Tibial nerve (tissue), 4 donors: ENCODE measurements at places on chromosomes 6 and 20. TPM values are rescaled to one million over a fixed set of nuclear protein-coding genes. Genes with fewer than 3 reads are reported as not detected.

DNA sequence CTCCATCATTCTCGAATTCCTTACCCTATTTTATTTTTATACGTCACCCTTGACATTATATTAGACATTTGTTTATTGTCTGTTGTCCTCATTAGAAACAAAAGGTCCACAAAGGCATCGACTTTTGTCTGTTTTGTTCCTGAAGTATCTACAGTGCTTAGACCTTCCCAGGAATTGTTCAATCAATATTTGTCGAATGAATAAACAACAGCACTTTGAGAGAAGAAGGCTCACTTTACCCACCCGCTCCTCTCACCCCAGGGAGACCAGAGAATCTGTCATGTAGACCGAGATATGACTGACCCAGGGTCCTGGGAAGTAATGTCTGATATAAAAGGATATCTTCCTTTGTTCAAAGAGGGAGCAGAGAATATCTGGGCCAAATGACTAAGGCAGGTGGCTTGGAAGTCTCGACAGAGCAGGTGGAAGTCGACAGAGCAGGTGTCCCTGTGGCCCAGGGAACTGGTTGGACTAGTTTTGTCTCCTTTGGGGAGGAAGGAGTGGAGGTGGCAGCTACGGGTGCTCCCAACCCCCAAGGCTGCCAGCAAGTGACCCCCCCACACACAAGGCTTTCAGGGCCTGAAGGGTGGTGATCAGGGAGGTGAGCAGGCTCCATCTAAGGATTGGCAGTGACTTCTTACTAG is 14.8 kb upstream of the CHMP4B start:
- no peaks in the 10 kb centered on the region for H3K4me1 ChIP-seq
- DNase-seq, result no peak
- H3K4me3 ChIP-seq, result no peak overlapping the region
- no peak overlapping the region for H3K27ac ChIP-seq
- no peaks in the 10 kb centered on the region for H3K27me3 ChIP-seq

GRCh38 chr20:47860049-47860830 is 75.0 kb upstream of the SULF2 start:
- no peaks in the 10 kb centered on the region for H3K4me1 ChIP-seq
- DNase-seq, result no peak
- H3K36me3 ChIP-seq, result no peaks in the 10 kb centered on the region
- no peak overlapping the region for H3K27ac ChIP-seq
- no peaks in the 10 kb centered on the region for H3K27me3 ChIP-seq
- no peak overlapping the region for H3K4me3 ChIP-seq

DNA sequence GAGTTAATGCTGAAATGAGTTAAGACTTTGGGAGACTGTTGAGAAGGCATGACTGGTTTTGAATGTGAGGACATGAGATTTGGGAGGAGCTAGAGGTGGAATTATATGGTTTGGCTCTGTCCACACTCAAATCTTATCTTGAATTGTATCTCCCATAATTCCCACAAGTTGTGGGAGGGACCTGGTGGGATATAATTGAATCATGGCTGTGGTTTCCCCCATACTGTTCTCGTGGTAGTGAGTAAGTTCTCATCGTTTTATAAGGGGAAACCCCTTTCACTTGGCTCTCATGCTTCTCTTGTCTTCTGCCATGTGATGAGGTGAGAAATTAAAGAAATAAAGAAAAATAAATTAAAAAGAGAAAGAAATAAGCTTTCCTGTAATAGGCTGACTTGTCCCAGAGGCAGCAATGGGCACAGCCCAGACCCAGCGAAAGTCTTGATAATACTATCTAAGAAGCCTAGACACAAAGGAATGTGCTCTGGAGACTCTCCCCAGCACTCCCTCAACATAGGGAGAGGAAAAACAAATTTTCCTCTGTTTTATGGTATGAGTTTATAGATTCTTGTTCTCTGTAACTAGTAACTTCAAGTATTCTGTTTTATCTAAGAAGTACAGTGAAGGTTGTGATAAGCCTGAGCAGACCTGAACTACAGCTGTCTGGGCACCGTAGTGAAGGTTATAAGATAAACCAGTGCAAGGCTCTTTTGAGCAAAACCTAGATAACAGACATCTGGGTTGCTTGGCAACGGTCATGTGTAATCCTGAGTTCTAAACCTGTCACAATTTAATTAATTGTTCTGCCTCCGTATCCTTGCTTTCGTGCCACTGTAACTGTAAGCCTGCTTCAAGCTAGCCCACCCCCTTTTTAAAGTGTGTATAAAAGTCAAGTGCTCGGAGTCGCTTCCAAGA is 88.9 kb upstream of the ECI2 start:
- no peaks in the 10 kb centered on the region for H3K36me3 ChIP-seq
- no peaks in the 10 kb centered on the region for H3K27me3 ChIP-seq
- no peak overlapping the region for H3K4me3 ChIP-seq
- DNase-seq, result no peak

Gene SLC22A1
- 5.5 TPM for total RNA-seq

GRCh38 chr6:133277900-133278545 is 36.9 kb downstream of the EYA4 start:
- H3K27me3 ChIP-seq, result no peaks in the 10 kb centered on the region
- no peak overlapping the region for H3K27ac ChIP-seq
- no peak overlapping the region for H3K4me3 ChIP-seq
- no peaks in the 10 kb centered on the region for H3K36me3 ChIP-seq

Gene BANF2
- total RNA-seq, result not detected

DNA sequence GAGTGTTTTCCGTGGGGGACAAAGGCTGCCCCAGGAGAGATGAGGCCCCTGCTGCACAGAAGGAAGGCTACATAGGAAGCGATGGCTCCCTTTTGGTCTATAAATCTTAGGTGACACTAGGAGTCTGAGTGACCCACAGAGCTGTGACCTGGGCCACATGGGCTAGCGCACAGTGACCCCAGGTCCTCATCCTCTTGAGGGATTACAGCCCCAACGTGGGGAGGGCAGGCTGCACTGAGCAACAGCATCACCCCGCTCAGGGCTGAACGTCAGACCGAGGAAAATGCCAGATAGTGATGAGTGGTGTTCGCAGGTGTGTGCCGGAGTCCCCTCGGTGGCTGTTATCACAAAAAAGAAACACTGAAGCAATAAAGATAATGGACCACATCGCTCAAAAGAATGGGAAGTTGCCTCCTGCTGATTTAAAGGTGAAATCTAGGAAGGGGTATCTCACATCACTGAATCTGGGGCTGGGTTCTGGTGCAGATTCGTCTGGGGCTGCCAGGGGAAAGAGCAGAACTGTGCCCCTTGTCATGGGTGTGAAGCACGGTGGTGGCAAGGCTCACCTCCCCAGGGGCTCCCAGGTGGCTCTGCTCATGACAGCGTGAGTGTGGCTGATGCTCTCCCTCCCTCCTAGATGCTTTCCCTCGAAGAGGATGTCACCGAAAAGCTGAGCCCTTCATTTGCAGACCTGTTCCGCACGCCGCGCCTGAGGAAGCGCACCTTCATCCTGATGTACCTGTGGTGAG is 14.5 kb downstream of the SLC22A1 start:
- no peak overlapping the region for H3K4me3 ChIP-seq
- peaks cover 4% of the 10 kb centered on the region for H3K36me3 ChIP-seq
- no peaks in the 10 kb centered on the region for H3K4me1 ChIP-seq
- DNase-seq, result no peak

Gene ERVFRD-1
- total RNA-seq, result not detected

- H3K27me3 ChIP-seq, result no peaks in the 10 kb centered on the region
- DNase-seq, result no peak
- no peak overlapping the region for H3K4me3 ChIP-seq
These were observed 248.5 kb downstream of the TSHZ2 start for GRCh38 chr20:53220482-53221307.

Gene MROH8
- total RNA-seq, result 2.6 TPM

- no peak overlapping the region for H3K4me3 ChIP-seq
- H3K27me3 ChIP-seq, result no peaks in the 10 kb centered on the region
- no peaks in the 10 kb centered on the region for H3K36me3 ChIP-seq
- H3K27ac ChIP-seq, result no peak overlapping the region
- no peak for DNase-seq
These were observed 68.9 kb downstream of the ZNF217 start for GRCh38 chr20:53524589-53525312.

GRCh38 chr6:161833099-161833860 is 559.4 kb upstream of the AGPAT4 start:
- no peaks in the 10 kb centered on the region for H3K27me3 ChIP-seq
- DNase-seq, result no peak
- H3K27ac ChIP-seq, result no peak overlapping the region
- H3K36me3 ChIP-seq, result no peaks in the 10 kb centered on the region
- no peaks in the 10 kb centered on the region for H3K4me1 ChIP-seq

GRCh38 chr6:152270301-152270925 is 366.7 kb downstream of the SYNE1 start:
- H3K27me3 ChIP-seq, result no peaks in the 10 kb centered on the region
- H3K27ac ChIP-seq, result no peak overlapping the region
- no peak for DNase-seq
- peaks cover 18% of the 10 kb centered on the region for H3K4me1 ChIP-seq
- no peaks in the 10 kb centered on the region for H3K36me3 ChIP-seq
- no peak overlapping the region for H3K4me3 ChIP-seq

Gene ZNF217
- 23.8 TPM for total RNA-seq

DNA sequence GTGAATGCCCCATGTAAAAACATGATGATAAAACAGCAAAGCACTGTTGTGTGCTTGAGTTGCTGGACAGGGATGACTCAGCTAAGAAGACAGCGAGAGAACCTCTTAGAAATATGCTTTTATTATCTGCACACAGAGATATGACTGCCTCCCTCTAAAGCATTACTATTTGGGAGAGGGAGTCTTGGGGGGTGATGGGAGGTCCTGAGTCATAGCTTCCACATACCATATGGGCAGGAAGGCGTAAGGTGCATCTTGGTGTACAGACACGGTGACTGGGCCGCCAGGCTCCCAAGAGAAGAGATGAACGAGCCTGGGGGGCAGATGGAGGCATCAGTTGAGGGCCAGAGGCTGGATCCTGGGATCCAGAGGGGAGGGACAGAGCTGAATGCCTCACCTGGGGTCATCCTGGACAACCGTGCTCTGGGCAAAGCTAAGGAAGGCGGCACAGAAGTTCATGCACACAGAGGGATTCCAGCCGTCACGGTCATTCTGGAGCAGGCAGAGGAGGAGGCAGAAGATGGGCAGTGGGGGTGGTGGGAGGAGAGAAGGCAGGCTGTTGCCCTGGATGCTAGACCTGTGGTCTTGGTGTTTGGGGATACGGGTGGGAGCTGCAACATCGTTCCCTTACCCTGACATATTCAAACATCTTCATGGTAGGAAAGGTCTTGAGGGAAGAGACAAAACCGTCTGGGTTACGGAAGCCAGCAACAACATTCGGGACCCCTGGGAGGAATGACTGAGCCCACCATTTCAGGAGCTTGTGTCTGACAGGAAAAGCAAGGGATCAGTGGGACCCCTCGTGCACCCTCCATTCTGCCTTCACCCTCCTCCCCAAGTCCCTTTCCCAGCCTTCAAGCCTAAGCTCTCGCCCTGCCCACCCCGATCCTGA is 2.0 kb downstream of the DXO start:
- peaks cover 25% of the 10 kb centered on the region for H3K36me3 ChIP-seq
- no peak overlapping the region for H3K27ac ChIP-seq
- no peak for DNase-seq
- peaks cover 36% of the 10 kb centered on the region for H3K4me1 ChIP-seq
- H3K4me3 ChIP-seq, result no peak overlapping the region

- H3K4me1 ChIP-seq, result peaks cover 24% of the 10 kb centered on the region
- no peaks in the 10 kb centered on the region for H3K36me3 ChIP-seq
- no peak for DNase-seq
- H3K27me3 ChIP-seq, result no peaks in the 10 kb centered on the region
These were observed 86.2 kb downstream of the PLEKHG1 start for GRCh38 chr6:150685860-150686259.

GRCh38 chr6:31165986-31166385 is 4.5 kb downstream of the POU5F1 start:
- no peak overlapping the region for H3K4me3 ChIP-seq
- no peak for DNase-seq
- H3K27ac ChIP-seq, result no peak overlapping the region
- H3K4me1 ChIP-seq, result no peaks in the 10 kb centered on the region
- H3K27me3 ChIP-seq, result no peaks in the 10 kb centered on the region

Gene THEMIS
- 0.22 TPM for total RNA-seq

Gene SLC17A2
- total RNA-seq, result not detected

Gene MAFB
- total RNA-seq, result 84.1 TPM

Gene MAPK13
- total RNA-seq, result 3.9 TPM

Gene MUCL3
- under 0.01 TPM for total RNA-seq

DNA sequence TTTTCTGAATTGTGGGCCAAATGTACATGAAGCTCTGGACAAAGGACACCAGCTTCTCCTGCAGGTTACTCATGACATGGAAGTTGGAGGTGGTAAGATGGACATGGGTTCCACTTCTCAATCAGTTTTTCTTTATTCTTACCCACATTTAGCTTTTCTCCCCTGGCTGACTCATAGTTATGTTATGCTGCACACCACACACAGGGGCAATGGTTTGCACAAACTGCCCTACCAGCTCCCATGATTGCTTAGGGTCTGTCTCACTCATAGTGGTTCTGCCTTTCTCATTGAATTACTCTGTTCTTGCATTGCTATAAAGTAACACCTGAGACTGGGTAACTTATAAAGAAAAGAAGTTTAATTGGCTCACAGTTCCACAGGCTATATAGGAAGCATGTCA is 4.5 kb upstream of the CD109 start:
- no peak for DNase-seq
- no peaks in the 10 kb centered on the region for H3K36me3 ChIP-seq
- no peak overlapping the region for H3K27ac ChIP-seq
- H3K4me1 ChIP-seq, result peaks cover 14% of the 10 kb centered on the region
- no peaks in the 10 kb centered on the region for H3K27me3 ChIP-seq

- no peaks in the 10 kb centered on the region for H3K4me1 ChIP-seq
- H3K27ac ChIP-seq, result no peak overlapping the region
- no peaks in the 10 kb centered on the region for H3K36me3 ChIP-seq
- DNase-seq, result no peak
- H3K4me3 ChIP-seq, result no peak overlapping the region
- no peaks in the 10 kb centered on the region for H3K27me3 ChIP-seq
These were observed 155.5 kb downstream of the CDH4 start for GRCh38 chr20:61407561-61407960.

Gene SRXN1
- 18.8 TPM for total RNA-seq

Gene CD24
- 2.4 TPM for total RNA-seq

GRCh38 chr6:118649918-118650581 is 1.3 kb downstream of the CEP85L start:
- H3K4me3 ChIP-seq, result peak overlapping the region; percentile 96
- peak overlapping the region; percentile 88 for H3K27ac ChIP-seq
- no peaks in the 10 kb centered on the region for H3K27me3 ChIP-seq
- H3K4me1 ChIP-seq, result peaks cover 13% of the 10 kb centered on the region

Gene FUT9
- total RNA-seq, result not detected

DNA sequence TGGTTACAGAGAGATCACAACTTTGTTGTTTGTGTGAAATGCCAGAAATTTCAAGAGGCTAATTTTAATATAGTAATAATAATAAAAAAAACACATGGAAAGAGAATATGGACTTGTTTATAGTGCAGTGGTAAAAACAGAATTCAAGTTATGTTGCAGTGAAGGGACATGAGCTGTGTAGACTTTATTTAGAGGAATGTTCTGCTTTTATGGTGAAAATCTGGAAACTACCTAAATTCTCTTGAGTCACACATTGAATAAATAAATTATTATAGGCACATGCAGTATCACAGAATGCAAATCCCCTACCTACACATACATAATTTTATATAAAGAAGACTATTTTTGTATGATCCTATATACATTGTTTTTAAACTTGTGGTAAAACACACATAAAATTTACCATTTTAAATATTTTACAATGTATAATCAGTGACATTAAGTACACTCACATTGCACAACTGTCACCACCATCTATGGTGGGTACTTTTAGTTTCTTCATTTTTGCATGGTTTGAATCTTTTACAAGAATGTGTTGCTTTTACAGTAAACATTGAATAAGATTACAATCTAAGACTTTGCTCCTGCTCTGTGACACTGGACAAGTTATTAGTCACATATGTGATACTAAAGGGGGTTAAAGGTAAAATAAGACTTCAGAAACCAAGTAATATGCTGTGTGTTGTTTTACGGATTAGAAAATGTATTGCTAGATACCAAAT is 107.4 kb downstream of the B3GAT2 start:
- H3K27ac ChIP-seq, result no peak overlapping the region
- H3K36me3 ChIP-seq, result peaks cover 13% of the 10 kb centered on the region
- H3K4me1 ChIP-seq, result no peaks in the 10 kb centered on the region
